ENCODE measurements at places on chromosomes 16 and 17.

DNA sequence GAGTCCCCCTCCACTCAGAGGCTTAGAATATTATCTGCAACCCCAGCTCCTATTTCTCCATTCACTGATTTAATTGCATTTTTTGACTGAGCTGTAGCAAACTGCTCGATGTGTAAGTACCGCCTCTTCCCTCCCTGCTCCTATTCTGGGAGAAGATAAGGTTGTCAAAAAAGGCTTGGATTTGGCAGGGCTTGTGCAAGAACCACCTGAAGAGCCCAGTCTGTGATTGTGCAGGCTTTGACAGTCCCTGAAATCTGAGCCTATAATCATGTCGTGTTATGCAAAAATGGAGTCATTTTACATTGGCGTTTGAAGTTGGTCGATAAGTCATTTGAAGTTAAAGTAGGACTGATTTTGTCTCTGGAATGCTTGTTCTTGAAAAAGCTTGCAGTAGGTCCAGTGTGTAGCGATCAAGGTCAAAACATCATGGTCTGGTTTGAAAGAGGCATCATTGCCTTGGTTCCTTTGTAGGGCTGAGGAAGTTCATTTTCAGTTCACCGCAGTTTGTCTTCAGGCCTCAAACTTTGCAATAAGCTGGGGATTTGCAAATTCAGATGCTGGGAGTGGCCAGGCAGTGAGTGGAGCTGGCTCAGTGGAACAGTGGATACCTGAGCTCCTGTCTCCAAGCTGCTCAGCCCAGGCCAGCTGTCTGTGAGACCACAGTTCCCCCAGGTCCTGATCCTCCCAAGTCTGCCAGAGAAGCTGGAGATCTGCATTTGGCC lies 68.8 kb downstream of the KATNIP start:
- no peak for DNase-seq

DNA sequence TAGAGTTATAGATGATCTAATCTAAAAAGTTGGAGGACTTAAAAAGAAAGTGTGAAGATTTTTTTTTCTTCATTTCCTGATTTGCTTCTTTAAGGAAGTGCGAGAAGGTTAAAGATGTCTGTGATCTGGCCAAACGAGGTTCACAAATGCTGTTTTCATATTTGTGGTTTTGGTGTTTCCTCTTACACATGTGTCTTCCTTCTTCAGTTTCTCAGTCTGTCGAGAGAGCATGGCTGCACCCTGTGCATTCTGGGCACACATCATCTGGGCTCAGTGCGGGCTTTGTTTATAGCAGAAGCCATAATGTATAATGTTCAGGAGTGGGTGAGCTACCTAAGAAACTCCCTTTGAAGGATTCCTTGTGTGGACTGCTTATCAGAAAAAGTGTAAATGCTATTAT lies 260.4 kb upstream of the TBX2 start:
- peak; percentile 24 for DNase-seq

DNA sequence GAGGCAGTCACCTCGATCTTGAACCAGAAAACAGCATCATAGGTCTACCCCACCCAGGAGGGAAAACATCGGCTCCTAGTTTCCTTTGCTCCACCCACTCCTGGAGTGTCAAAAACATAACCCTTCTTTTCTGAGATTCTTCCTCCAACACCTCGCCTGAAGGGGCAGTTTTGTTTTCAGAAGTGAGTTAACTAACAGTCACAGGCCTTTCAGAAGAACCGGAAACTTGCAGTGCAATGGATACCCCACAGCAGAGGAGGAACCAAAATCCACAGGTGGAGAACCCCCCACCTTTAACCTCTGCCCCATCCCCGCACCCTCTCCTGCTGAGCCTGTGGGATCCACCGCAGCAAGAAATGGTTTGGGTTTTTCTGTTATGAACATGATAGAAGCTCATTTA lies 7.8 kb upstream of the TEX2 start:
- DNase-seq, result no peak

DNA sequence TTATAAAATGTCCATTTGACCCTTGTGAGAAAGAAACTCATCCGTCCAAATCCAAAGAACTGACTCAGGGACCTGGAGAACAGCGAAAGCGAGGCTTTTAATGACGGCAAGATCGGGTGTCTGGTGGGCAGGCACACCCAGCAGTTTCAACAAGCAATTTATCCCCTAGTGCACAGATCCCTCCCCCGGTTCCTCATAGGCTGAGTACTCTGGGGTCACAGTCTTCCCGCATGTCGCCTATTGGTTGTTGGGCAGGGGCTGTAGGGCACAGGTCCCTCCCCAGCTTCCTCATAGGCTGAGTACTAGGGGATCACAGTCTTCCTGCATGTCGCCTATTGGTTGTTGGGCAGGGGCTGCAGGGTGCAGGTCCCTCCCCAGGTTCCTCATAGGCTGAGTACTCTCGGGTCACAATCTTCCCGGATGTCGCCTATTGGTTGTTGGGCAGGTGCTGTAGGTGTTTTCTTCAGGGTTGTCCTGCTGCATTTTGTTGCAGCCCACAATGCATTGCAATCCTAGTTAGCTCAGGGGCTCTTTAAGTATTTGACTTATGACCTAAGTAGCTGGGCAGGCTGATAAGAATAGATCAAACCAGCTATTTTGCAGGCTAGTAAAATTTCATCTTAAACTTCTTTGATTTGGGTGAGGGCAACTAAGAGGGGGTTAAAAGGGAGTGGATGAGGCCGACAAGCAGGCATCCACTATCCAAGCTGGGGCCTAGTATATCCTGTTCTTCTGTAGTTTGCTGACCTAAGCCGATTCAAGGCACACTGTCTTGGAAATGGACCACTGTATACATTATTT lies 3.6 kb upstream of the UTS2R start:
- no peak for DNase-seq

- no peak for DNase-seq
Measured at GRCh38 chr16:72469932-72470331, 298.0 kb upstream of the PMFBP1 start.

DNA sequence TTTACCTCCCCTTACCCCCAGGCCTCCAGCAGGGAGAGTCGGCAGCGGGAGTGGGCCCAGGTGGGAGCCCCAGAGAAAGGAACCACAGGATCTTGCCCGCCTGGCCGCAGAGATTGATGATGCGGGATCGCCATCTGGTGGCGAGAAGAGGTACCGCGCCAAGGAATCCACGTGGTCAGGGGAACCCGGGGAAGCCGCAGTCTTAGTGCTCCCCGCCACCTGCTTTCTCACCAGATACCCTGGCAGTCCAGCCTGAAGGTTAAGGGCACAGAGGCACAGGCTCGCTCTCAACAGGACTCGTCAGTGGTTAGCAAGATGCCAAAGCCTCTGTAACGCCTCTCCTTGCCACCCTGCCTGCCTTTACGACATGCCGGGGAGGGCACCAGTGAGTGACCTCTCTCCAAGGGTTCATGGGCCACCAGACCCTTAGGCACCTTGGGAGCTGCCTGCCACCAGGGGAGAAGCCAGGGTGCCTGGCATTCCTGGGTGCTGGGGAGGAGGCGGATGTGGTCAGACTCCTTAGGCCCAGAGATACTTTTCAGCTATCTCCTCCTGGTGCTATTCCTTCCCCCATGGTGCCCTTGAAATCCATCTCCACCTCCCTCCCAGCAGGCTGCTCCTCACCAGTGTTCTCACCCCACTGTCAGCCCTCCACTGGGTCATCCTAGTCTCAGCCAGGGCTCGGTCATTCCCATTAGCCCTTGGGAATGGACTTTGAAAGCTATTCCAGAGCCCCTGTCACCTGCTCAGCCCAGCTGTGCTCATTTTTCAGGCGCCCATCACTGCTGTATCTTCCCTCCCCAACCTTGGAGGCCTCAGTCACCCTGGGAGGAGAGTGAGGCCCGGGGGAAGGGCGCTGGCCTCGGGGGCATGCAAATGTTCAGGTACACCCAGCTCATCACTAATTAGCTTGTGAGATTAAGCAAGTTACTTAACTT lies 5.5 kb upstream of the RHBDF2 start:
- peak; percentile 86 for DNase-seq

GRCh38 chr16:9049241-9049640 lies 42.2 kb upstream of the HAPSTR1 start:
- DNase-seq, result no peak

GRCh38 chr17:27530764-27531391 lies 74.6 kb downstream of the KSR1 start:
- peak; percentile 60 for DNase-seq

GRCh38 chr17:8362651-8363332 lies 13.7 kb downstream of the KRABD2 start:
- DNase-seq, result peak; percentile 59
